ENCODE measurements at places on chromosomes 11 and 22.

DNA sequence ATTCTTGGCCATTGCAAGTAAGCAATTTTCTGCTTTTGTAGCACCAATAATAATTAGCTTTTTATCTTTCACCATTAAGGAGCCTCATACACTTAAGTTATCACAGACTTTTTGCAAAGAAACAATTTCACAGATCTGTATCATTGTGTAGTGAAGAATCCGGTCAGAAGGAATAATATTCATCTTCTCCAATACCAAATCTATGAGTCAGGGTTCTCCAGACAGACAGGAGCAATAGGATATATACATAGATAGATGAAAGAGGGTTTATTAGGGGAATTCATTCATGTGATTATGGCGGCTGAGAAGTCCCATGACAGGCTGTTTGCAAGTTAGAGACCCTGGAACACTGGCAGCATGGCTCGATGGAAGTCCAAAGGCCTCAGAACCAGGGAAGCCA is 82.9 kb upstream of the UBASH3B start:
- no peak for DNase-seq

DNA sequence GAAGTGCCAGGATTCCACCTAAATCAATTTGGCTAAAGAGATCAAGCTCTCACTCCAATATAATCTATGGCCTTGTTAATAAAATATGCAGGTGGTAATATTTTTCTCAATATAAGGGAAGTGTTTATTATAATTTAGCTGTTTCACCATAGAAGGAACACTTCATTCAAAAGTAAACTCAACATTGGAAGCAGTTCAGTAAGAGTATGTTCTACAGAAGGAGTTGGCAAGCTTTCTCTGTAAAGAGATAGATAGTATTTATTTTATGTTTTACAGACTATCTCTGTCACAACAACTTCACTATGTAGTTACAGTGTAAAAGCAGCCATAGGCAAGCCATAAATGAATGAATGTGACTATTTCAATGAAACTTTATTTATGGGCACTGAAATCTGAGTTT is 313.6 kb upstream of the ANO3 start:
- no peak for DNase-seq

GRCh38 chr11:11757909-11758308 is 83.9 kb upstream of the USP47 start:
- no peak for DNase-seq

DNA sequence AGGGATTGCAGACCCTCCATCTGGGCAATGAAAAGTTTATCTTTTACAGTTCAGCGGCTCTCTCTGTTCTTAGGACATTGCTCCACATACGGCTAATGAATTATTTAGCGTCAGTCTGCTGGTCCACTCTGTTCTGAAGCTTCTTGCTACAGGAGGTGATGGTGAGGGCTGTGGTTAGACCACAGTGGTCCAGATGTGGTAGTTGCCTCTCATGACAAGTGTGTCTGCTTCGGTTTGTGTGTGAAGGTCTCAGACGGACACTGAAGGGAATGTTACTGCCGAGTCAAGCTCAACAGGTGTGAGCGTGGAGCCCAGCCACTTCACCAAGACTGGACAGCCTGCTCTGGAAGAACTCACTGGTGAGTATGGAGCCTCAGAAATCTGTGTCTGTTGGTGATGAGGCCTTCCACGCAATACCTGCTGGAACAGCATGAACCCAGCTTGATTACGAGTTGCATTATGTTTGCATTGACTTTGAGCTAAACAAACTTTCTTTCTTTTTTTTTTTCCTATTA is 220.8 kb downstream of the DBX1 start:
- no peak for DNase-seq

DNA sequence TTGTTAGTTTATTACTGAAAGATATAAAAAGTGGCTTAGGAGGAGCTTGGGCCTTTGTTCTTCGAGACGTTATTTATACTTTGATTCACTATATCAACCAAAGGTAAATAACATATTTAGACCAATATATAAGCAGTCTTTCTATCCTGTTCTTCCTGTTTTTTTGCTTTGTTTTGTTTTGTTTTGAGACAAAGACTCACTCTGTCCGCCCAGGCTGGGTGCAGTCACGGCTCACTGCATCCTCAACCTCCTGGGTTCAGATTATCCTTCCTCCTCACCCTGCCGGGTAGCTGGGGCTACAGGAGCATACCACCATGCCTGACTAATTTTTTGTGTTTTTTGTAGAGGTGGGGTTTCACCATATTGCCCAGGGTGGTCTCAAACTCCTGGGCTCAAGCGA is 66.8 kb downstream of the ATM start:
- no peak for DNase-seq

- no peak for DNase-seq
Measured at GRCh38 chr22:38040953-38041759, 16.0 kb upstream of the PICK1 start.

DNA sequence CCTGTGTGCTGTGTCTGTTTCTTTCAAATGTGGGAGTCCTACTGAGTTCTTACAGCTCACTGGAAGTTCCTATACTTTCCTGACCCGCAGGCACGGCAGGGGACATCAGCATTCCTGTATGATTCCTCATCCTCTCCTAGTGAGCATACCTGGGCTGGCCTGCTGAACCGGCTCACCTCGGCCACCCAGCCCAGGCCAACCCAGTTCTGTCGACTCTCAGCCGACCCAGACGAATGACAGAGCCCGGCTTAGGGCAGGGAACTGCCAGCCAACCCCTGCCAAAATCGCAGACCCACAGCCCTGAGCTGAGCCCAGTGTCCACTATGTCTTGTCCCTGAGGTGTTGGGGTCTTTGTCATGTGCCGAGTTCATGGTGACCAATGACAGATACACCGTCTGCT is 339.7 kb downstream of the BRD1 start:
- DNase-seq: no peak

- no peak for DNase-seq
Measured at GRCh38 chr11:30565027-30565426, 21.1 kb downstream of the MPPED2 start.

- DNase-seq: no peak
Measured at GRCh38 chr11:23423656-23424055, 563.4 kb upstream of the CCDC179 start.

DNA sequence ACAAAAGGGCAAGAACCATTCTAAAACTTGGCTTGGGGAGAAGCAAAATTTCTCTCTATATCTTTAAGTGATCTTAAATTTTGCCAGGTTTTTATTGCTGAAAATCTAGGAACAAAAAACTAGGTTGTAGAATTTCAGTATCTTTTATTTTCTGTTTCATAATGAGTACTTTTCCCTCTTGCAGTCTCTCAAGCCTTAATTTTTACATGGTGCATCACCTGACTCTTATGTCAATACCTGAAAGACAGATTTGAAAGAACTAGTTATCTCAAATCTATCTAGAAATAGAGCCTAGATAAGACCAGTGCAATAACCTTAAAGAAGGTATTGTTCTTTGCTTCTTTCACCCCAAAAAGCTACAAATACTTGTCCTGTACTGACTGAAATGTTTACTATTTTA is 122.1 kb downstream of the TRIM44 start:
- no peak for DNase-seq

DNA sequence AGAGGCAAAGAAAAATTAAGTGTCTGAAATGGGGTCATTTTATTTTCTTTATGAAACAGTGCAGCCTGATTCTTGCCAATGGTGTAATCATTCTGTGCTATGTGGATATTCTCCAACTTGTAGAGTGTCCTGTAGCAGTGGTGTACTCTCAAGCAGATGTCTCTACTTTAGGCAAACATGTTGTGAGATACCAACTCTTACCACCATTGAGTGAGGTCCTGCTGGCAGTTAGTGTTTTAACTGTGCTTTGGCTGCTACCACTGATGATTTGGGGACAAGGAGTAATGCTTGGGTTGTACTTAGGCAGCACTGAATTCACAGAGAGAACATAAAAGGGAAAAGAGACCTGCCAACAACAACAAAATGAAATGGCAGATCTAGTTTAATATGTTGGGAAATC is 122.5 kb downstream of the APIP start:
- DNase-seq: no peak

- DNase-seq: no peak
Measured at GRCh38 chr22:17795661-17796548, 21.6 kb upstream of the BID start.

GRCh38 chr11:2791139-2791520 is 91.3 kb upstream of the KCNQ1OT1 start:
- DNase-seq: no peak

DNA sequence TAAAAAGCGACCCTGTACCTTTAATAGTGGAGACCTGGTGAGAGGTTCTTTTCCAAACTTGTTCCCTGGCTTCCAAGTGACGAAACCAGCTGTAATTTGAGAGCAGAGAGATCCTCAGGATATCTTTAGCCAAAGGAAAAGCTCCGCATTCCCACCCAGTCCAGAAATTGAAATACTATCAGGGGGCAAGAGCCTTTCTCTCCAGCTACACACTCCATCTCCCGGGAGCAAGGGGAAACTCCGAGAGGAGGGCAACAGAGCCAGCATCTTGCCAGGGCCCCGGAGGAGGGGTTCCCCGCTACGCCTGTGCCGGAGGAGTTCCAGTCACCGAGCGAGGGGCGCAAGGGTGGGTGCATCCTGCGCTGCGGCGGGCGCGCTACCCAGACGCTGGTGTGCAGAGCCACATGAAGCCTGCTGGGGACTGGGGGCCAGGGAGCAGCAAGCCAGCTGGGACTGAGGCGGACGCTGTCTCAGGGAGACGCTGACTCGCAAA is at the start of gene FIBIN:
Gene FIBIN, plus strand, starts transcription at position 148 of the 493 bp plus-strand sequence. CDS start 415 bp downstream, outside the sequence.
- DNase-seq: no peak

- DNase-seq: no peak
Measured at GRCh38 chr11:129743112-129743815, 72.4 kb upstream of the TMEM45B start.

DNA sequence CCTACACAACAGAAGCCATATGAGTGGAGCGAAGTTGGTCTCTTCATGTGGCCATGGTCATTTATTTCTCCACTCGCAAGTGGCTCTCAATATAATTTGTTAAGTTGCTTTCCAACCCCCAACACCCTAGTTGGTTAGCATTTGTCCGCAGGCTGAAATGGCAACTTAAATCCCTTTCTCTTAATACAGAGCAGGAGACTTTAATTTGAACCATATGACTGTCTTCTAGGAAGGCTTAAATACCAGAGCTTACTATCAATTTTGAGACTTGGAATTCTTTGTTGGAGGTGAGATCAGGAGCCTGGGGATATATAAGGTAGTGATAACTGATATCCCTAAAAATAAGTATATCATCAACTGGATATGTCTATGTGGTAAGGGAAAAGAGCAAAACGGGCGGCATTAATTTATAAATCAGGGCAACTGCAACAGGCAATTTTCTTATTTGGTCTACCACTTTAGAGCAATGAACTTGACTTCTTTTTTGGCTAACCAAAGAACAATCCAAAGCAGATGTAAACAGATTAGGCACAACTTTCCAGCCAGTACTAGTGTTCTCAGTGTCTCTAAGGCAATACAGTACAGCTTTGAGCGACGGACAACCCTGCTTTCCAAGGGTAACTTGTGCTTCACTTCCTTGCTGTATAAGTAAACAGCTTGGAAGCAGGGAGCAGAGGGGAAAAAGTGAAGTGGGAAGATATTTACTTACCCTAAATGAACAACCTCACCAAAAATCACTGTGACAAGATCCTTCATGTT is 74.7 kb upstream of the APOA1 start:
- DNase-seq: no peak

GRCh38 chr22:50503475-50504145 is 3.9 kb downstream of the LMF2 start:
- no peak for DNase-seq

- peak; percentile 13 for DNase-seq
Measured at GRCh38 chr11:110430267-110431050, 711 bp downstream of the FDX1 start.

DNA sequence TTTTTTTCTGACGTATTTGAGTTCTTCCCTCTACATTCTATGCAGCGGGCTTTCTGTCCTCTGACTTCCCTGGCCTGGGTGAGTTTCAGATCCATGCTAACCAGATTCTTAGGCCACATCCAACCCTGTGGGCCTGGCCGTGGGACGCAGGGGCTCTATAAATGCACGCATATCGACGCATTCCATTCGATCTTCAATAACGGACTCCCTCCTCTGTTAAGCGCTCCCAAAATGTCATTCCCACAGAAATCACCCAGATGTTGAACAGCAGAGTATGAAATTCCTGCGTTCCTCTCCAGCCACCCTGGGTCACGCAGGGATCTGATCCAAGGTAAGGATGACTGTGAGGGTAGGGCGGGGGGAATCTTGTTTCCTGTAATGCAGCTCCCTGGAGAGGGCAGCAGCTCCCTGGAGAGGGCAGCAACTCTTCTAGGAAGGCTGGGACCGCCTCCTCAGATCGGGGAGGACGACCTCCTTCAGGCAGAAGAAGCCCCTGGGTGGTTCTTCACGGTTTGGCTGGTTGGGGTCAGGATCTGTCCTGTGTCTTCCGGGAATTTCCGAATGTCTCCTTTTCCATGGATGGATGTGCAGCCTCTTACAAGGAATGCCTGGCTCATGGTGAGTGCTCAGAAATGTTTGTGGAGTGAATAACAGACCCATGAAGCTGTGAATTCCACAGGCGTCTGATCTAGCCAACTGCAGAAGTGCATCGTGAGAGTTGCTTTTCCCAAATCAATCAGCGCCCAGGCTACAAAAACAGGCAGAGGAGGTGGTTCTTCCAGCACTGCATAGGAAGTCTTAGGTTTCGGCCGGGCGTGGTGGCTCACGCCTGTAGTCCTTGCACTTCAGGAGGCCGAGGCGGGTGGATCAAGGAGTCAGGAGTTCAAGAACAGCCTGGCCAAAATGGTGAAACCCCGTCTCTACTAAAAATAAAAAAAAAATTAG is 12.2 kb downstream of the MRGPRD start:
- no peak for DNase-seq

- no peak for DNase-seq
Measured at GRCh38 chr11:11381471-11382105, 28.5 kb upstream of the CSNK2A3 start.

DNA sequence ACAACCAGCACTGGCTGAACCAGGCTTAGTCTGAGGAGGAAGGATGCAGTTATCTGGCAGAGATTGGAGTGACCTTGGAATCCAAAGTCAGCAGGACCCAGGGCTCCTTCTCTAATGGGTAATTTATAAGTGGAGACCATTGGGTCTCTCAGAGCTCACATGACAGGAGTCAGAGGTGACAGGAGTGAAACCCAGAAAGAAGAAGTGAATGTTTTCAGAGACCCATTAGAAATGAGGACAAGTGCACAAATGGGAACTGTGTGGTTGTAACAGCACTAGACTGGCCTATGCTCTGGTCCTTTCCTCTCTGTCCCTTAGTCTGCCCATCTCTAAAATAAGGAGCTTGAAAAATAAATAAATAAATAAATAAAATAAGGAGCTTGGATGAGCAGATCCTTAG is 107.4 kb downstream of the SERGEF start:
- no peak for DNase-seq

- peak; percentile 54 for DNase-seq
Measured at GRCh38 chr11:9861860-9862725, 198.2 kb downstream of the SWAP70 start.
